ENCODE measurements at places on chromosomes 3 and 15.

- DNase-seq = no peak
Observed at GRCh38 chr3:24012589-24013269, 67.6 kb downstream of the NR1D2 start.

GRCh38 chr3:171285287-171285686 is 174.9 kb downstream of the TNIK start:
- no peak for DNase-seq

GRCh38 chr3:72158639-72159326 is 373.8 kb upstream of the PROK2 start:
- peak; percentile 66 for DNase-seq

DNA sequence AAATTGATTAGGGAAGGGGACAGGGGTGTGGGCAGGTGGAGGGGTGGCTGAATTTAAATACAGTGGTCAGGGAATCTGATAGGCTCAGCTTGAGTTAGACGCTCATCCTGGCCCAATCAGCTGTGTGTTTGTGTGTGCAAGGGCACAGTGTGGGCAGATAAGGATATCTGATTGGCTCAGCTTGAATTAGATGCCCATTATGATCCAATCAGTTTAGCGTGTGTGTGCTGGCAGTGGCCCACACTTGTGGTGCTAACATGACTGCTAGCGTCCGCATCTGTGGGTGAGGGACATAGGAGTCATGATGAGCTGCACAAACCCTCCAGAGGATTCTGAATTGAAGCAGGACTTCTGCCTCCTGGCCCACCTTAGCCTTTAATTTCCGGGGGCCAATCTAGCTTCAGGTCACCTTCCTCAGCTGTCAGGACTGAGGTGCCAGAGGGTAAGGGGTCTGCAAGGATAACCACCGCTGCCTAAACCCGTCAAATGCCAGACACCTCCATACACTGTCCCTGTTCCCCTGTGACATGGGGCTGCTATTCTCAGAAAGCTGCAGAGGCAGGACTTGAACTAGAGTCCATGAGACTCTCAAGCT is 97.3 kb downstream of the CORO2B start:
- DNase-seq = no peak

GRCh38 chr3:71162221-71162620 is 421.3 kb downstream of the FOXP1 start:
- DNase-seq = no peak

DNA sequence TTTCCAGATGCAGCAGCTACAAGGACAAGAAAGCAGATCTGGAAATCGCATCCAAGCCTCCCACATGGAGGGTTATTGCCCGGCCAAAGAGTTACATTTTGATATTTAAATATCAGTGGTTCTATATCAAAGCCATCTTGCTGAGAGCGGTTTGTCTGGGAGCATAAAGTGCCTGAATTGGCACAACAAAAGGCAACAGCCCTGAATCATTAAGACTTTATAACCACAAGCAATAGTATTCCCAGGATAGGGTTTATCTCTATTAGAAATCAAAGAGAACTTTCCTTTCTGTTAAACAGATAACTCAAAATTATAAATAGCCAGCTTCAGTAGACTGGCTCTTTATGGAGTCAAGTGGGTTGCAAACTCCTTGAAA is 564.7 kb downstream of the ROBO1 start:
- no peak for DNase-seq

- peak; percentile 47 for DNase-seq
Observed at GRCh38 chr3:152235709-152236298, 32.9 kb upstream of the MBNL1 start.

- DNase-seq = no peak
Observed at GRCh38 chr15:87877114-87877810, 379.3 kb downstream of the NTRK3 start.

- no peak for DNase-seq
Observed at GRCh38 chr3:133939463-133939835, 43.8 kb upstream of the RAB6B start.

DNA sequence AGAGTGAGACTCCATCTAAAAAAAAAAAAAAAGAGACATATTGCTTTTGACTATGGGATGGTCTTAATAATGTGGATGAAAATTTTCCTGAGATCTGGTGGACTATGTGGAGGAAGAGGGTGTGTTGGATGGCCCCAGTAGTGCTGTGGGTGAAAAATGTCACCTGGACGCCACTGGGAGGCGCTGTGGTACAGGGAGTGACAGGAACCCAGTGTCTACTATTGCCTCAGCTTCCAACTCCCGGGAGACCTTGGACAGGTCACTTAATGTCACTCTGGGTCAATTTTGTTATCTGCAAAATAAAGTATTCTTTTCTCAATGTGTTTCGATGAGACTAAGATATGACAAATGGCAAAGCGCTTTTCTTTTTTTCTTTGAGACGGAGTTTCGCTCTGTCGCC is 27.7 kb upstream of the DCP1A start:
- DNase-seq = peak; percentile 6

GRCh38 chr3:30676424-30677346 is 70.3 kb downstream of the TGFBR2 start:
- no peak for DNase-seq

DNA sequence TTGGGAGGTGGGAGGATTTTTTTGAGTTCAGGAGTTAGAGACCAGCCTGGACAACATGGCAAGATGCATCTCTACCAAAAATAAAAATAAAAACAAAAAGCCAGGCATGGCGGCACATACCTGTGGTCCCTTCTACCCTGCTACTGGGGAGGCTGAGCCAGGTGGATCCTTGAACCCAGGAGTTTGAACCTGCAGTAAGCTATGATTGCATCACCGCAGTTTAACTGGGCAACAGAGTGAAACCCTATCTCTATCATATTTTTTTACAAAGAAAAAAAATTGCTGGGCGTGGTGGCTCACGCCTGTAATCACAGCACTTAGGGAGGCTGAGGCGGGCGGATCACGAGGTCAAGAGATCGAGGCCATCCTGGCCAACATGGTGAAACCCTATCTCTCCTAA is 35.8 kb upstream of the RPN1 start:
- no peak for DNase-seq

- peak; percentile 43 for DNase-seq
Observed at GRCh38 chr15:83283138-83283812, 1.2 kb downstream of the BNC1 start.

DNA sequence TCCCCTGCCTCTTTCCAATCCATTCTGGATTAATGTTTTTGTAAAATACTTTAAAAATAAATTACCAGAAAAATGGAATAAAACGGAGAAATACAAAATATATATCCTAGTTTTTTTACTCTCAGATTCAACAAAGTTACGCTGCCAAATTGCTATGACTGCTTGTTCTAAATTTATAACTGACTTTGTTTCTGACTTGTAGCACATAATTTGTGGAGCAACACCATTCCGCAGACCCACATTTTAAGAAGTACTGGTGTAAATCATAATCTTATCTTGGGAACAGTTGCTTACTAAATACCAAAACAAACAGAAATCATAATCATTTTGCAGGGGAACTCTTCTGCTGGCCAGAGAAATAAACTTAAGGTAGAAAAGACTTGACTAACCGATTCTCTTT is 339.4 kb upstream of the CBLB start:
- DNase-seq = no peak

GRCh38 chr15:25177955-25178801 is 223.4 kb downstream of the SNRPN start:
- DNase-seq = no peak

DNA sequence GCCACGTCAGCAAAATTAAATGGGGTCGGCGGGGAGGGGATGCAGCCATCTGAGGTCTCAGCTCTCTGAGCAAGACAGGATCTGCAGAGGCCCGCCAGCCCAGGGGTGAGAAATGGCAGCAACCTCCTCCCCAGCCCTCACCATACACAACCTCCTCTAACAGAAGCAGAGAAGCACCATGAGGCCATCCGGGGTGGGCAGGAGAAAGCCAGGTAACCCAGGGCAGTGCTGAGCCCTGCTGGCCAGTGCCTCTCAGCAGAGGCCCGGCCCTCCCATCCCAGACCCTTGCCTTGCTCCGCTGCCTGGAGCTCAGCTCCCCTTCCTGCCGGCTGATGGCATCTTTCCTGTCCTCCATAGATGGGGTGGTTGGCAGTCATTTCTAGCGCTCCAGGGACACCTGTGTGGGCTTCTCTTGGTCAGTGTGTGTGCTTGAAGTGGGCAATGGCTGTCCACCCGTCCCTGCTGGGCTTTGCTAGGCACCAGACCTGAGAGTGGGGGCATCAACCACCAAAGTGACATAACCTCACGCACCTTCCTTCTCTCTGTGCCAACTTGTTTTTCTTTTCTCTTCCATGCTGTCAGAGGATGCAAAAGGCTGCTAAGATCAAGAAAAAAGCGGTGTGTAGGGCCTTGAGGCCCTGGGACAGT is 175.8 kb downstream of the NSMCE3 start:
- DNase-seq = no peak

- no peak for DNase-seq
Observed at GRCh38 chr3:184715943-184716621, 4.2 kb upstream of the MAGEF1 start.

GRCh38 chr3:195823280-195823679 is 11.6 kb upstream of the MUC4 start:
- no peak for DNase-seq

GRCh38 chr3:71088019-71088708 is 495.4 kb downstream of the FOXP1 start:
- no peak for DNase-seq

GRCh38 chr3:178072391-178073305 is 463.6 kb upstream of the KCNMB2 start:
- no peak for DNase-seq

DNA sequence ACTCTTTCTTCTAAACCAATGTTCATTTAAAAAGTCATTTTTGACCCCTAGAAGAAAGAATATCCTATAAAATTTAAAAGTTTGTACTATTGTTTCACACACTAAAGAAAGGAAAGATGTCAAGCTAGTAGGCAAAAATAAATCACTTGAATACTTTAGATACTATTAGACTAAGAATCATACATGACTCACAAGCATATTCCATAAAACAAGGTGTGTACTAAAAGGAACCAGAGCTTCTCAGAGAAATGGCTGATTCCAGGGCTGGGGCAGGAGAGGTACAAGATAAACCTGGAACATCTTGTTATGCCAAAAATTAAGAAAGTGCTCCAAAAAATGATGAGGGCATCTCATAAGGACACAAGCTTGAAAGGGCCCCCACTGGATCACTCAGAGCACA is 8.7 kb downstream of the DLG1 start:
- DNase-seq = no peak

DNA sequence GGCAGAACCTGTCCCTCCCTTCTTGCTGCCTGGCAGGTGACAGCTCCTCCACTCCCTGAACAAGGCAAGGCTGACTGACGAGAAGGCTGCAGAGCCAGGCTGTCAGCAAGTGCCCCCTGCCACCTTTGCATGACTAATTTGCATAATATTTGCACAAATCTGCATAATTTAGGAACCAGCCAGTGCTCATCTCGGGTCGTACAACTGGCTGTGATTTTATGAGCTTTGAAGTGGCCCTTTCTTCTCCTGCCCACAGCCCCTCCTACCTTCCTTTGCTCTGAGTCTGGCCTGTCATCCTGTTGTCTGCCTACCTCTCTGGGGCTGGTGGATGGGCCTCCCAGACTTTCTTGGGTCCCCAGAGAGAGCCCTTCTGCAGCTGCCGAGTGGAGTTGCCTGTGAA is 58.9 kb downstream of the LINGO1 start:
- no peak for DNase-seq

DNA sequence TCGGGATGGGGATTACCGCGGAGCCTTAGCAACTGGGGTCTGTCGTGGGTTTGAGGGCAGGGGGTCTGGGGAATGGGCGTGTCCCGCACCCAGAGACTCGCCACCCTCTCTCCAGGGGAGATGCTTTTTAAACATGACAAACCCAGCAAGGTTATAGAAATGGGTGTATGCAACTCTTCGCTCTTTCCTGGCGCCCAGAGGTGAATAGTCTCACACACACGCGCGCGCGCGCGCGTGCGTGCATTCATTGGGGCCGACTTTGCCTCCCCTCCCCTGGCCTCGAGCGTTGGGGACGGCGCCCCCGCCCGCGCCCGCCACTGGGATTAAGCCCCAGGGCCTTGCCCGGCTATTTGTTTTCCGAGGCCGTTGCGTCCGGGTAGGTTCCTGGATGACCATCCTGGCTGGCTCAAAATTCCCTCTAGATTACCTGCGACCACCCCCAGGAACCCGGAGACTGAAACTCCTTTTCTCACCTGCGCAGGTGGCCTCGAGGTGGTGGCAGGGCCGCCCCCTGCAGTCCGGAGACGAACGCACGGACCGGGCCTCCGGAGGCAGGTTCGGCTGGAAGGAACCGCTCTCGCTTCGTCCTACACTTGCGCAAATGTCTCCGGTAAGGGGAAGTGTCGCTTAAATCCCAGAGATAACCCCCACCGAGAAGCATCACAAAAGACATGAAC is 777 bp downstream of the GPR160 start:
- peak; percentile 17 for DNase-seq

- peak; percentile 52 for DNase-seq
Observed at GRCh38 chr3:137845194-137845593, 81.1 kb downstream of the SOX14 start.

GRCh38 chr3:22351806-22352205 is 600.8 kb upstream of the ZNF385D start:
- no peak for DNase-seq

DNA sequence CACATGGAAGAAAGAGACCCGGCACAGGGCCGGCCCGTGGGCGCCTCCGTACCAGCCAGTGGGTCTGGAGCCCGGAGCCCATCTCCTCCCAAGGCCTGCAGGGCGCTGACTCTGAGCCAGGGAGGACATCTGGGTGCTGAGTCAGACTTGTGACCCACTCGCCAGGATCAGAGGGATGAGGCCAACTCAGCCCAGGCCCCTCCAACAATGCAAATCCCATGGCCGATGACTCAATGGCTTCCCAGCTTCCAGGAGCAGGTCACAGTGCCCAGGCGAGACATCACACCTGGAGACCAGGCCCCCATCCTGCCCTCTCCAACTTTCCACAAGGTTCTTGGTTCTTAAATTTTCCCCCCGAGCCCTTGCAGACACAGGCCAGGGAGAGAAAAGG is 95.1 kb downstream of the LRIG1 start:
- no peak for DNase-seq

DNA sequence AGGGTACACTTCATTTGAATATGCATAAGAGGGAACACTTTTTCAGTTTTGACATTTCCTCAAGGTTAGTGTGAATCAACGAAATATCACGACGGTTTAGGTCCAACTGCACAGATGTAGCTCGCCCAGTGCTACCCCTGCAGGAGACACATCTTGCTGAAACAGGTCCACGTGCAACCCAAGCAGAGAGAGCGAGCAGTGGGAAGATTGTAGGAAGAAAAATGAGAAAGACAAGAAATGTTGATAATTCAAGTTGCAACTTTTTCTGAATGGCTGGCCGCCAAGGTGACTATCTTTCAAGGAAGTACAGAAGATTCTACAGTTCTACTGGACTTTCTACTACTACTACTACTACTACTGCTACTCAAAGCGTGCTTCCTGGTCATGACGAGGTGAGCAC is 231.7 kb downstream of the PDZRN3 start:
- no peak for DNase-seq

DNA sequence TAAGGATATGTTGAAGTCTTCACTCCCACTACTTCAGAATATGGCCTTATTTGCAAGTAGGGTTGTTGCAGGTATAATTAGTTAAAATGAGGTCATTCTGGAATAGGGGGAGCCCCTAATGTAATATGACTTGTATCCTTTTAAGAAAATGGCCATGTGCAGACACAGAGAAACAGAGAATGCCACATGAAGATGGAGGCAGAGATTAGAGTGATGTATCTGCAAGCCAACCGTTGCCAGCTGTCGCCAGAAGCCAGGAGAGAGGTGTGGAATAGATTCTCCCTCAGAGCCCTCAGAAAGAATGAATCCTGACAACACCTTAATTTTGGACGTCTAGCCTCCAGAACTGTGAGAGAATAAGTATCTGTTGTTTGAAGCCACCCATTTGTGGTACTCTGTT is 11.3 kb upstream of the TRANK1 start:
- no peak for DNase-seq

GRCh38 chr3:33050071-33050653 is 46.8 kb downstream of the GLB1 start:
- no peak for DNase-seq

All from NCI-H524 (cell line).